ENCODE measurements at places on chromosomes 16 and 17.

DNA sequence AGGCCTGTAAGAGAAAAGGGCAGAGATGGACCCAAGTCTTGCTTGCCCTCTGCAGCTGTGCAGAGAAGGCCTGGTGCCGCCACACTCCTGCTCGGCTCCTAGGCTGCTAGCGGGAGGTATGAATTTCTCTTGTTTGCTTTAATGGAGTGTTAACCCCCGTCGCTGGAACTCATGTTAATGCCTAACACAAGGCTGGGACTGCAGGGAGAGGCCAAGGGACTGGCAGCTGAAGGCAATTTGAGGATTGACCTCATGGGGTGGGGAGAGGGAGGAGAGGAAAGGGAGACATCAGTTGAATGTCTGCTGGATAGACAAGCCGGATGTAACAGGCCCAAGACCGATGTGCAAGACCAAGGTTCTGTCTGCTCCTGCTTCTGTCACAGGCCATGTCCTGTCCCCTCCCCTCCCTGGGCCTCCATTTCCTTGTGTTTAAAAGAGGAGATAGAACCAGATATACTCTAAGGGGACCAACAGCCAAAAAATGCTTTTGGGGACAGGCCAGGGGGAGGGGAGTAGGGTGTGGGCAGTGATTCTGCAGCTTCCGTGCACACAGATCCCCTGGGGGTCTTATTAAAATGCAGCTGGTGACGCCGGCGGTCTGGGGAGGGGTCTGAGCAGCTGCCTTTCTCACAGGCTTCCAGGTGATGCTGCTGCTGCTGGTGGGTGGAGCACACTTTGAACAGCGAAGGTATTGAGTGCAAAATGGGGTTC is 46.7 kb upstream of the TBX2 start:
- no peak for DNase-seq

DNA sequence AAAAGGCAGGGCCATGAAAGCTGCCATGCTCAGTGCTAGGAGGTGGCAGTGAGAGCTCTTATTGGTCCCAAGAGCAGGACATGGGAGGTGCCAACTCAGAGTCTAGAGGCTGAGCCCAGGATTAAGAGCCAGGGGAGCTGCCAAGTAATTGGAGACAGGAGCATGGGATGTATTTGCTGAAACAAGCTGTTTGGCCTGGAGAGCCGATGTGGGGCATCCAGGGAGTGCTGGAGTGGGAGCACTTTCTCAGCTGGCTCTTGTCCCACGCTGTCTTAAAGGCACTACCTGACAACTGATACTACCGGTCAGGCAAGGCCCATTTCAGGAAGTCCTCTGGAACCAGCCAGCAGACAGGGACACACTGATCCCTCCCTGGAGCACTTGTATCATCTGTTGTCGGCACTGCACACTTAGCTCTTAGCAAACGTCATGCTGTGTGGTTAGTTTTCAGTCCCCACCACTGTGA is 19.3 kb downstream of the ANKFN1 start:
- DNase-seq = no peak

DNA sequence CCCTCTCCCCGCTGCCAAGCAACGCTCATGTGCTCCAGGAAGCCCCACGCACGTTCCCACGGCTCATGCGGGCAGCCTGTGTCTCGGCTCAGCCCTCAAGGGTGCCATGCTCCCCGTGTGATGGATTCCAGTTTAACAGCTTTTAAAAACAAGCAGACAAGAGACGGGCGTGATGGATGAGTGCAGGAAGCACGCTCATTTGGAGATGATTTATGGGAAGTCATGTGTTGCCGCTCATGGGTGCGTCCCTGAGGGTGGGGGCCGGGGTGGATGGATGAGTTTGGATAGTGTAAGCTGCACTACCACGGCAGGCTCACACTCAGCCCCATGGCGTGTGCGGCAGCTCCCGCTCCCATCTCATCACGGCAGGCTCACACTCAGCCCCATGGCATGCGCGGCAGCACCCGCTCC is 132.8 kb downstream of the RBFOX3 start:
- no peak for DNase-seq

- no peak for DNase-seq
These were observed 1.2 kb upstream of the MSLN start for GRCh38 chr16:759110-759910.

- DNase-seq = no peak
These were observed 37.1 kb upstream of the TEKT1 start for GRCh38 chr17:6868582-6868981.

DNA sequence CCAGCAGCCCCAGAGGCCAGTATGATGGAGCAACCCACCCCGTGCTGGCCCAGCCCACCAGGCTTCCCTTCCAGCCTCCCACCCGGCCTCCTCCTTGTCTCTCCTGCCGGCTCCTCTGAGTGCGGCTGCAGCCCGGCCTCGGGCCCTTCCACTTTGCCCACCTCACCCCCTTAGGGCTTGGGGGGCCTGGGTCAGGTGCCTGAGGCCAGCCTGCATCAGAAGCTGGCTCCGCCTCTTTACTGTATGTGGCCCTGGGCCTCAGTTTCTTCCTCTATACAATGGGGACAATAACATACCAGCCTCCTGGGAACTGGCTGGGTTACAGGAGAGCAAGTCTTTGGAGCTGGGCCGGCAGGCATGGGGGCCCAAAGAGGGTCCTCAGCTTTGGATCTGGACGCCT is 221.1 kb upstream of the CIBAR2 start:
- DNase-seq = no peak

DNA sequence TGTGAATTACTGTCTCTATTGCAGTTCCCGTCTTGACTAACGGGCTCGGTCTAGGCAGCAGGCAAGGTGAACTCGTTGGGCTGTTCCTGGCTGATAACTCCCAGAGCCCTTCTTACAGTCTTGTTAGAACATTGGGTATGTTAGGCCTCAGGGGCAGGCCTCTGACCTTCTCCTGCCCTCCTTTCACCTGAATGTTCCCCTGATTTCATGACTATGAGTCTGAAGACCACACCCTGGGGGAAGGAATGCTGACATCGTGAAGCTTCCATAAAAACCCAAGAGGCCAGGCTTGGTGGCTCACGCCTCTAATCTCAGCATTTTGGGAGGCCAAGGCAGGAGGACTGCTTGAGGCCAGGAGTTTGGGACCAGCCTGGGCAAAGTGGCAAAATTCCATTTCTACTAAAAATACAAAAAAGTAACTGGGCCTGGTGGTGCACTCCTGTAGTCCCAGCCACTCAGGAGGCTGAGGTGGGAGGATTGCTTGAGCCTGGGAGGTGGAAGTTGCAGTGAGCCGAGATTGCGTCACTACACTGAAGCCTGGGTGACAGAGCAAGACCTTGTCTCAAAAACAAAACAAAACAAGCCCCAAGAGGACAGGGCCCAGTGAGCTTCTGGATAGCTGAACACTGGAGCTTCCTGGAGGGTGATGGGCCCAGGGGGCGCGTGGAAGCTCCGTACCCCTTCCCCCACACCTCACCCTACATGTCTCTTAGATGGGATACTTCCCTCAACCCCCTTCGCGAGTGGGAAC is 47.8 kb upstream of the FBXO47 start:
- DNase-seq = no peak

- DNase-seq = peak; percentile 51
These were observed 15.4 kb downstream of the ZFPM1 start for GRCh38 chr16:88468275-88469129.

GRCh38 chr17:14101976-14102375 is 32.7 kb downstream of the COX10 start:
- no peak for DNase-seq

DNA sequence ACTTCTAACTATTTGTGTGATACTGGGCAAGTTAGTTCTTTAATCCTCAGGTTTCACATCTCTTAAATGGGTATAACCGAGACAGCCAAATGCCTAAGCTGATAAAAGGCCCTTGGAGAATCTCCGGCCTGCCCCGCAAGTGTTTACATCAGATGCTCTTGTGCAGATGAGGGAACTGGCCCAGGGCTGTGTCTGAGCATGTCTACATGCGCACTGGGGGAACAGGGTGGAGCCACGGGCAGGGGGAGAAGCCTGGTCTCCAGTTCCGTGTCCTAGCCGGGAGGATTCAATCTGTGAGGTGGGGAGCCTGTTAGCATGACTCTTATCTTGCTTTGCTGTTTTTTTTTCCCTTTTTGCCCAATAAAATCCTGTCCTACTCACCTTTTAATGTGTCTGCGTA is 222.9 kb downstream of the CDH8 start:
- DNase-seq = no peak

GRCh38 chr16:57735755-57736418 is at the start of gene KATNB1:
Gene KATNB1 (plus strand): TSS chr16:57735770. CDS start chr16:57737244, 1,474 bp downstream.
- no peak for DNase-seq

- DNase-seq = no peak
These were observed 151.0 kb downstream of the VPS53 start for GRCh38 chr17:563616-564015.

DNA sequence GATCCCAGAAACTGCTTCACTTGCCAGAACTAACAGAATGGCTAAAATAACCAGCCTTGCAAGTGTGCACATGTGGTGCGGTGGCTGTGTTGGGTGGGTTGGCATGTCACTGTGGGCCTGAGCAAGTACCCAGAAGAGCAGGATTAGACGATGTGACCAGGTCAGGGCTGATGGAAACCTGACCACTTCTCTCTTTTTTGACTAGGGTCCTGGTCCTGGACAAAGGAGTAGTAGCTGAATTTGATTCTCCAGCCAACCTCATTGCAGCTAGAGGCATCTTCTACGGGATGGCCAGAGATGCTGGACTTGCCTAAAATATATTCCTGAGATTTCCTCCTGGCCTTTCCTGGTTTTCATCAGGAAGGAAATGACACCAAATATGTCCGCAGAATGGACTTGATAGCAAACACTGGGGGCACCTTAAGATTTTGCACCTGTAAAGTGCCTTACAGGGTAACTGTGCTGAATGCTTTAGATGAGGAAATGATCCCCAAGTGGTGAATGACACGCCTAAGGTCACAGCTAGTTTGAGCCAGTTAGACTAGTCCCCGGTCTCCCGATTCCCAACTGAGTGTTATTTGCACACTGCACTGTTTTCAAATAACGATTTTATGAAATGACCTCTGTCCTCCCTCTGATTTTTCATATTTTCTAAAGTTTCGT is 16.7 kb downstream of the ANKRD40 start:
- DNase-seq = no peak

DNA sequence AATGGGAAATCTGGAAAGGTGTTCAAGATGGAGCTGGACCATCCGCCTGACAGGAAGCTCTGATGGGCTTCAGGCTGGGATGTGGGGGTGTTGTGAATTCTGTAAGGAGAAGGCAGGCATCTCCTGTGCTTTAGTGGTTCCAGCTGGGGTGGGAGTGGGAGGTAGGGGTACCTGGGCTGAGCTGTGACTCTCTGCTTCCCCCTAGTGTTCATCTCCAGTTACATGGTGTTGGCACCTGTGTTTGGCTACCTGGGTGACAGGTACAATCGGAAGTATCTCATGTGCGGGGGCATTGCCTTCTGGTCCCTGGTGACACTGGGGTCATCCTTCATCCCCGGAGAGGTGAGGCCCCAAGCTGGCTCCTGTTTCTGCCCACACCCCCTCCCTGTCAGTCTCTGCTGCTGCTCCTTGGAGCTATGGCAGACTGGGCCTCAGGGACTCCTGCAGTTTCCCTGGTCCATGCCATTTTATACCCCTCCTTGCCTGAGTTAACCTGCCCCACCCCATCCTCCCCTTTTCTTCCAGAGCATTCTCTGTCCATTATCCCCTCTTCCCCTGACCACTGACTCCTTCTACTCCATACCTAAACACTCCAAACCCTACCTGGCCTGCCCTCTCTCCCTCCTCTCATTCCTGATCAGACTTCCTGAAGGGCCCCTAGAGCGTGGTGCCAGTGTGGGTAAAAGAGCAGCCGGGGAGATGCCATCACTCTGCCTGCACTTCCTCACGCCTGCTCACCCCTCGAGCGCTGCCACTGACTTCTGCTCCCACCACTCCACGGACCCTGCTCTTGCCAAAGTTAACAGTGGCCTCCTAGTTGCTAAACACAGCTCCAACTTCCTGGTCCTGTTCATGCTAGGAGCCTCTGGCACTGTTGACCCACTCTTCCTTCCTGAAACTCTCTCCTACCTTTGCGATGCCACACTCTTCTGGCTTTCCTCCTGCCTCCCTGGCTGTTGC is 3.4 kb downstream of the SPNS1 start:
- peak; percentile 58 for DNase-seq

DNA sequence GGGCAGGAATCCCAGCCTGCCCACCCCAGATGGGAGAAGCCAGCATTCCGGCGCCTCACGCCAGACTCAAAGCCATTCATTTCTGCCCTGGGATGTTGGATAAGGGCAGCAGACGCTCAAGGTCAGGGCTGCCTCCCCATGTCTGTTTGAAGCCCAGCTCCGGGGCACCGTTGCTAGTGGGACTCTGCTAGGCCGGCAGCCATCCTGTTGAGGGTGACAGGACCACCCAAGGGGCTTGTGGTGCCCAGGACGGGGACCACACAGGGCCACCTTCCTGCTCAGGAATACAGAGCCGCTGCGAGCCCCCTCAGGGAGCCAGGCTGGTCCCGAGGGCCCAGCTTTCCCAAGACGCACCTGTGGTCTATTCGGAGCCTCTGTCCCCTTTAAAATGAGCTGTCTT is 101.7 kb upstream of the CREBBP start:
- DNase-seq = no peak

DNA sequence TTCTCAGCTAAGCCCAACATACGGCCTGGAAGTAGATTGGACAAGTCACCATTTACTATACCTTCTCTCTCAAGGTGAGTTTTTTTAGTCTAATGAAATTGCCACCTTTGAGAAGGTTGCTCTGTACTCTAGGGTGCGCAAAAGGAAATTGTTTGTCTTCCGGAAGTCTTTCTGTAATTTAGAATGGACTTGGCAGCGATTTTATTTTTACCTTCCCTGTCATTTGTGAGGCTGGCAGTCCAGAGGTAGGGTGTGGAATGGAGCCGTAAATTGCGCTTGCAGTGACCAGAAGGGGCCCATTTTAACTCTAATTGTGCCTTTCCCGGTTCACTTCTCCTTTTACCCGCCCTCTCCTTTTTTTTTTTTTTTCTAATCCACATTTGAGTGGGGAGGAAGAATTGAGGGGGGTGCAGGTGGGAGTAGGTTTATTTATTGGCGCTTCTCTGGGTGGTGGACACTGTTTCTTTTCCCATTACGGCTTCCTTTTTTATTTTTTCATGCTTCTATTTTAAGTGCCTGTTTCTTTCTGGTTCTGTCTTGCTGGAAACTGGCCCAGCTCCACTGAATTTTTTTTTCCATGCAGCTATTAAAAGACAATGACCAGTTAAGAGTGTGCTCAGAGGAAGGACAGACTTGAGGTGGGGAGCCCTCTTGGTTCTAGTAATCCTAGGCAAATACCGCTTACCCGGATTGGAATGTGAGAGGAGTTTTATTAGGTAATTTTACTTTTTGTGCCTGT is 89.7 kb upstream of the CLEC18A start:
- no peak for DNase-seq

- DNase-seq = no peak
These were observed 26.9 kb downstream of the LDHD start for GRCh38 chr16:75089486-75090202.

DNA sequence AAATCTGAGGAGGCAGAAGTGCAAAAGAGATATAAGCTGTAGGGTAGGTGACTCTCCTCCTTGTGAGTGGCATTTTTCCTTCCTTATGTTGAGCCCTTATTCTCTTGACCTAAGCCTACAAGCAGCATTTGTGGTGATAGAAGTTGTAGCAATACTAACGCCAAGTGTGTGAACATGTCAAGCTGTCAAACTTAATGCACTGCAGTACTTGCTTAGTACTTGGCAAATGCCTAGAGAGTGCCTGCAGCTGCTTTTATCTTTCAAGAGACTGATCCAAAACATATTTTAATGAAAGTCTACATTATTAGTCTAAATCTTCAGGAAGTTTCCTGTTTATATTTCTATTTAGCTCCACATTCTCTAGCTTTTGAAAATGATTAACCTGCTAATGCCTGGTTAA is 83.2 kb downstream of the CNTNAP4 start:
- DNase-seq = no peak

Measured in CD4-positive, alpha-beta T cell treated with Interleukin-17A for 1 hour (primary cell).